ENCODE measurements at places on chromosomes 12 and 14.

- DNase-seq, result peak; percentile 49
Observed at GRCh38 chr14:52695481-52696091, at the start of gene ERO1A. TSS of gene ERO1A (minus strand) at chr14:52695558. CDS start at chr14:52695481, 77 bp downstream.

GRCh38 chr12:82688035-82688501 is 1.4 kb downstream of the TMTC2 start:
- DNase-seq, result peak; percentile 53

DNA sequence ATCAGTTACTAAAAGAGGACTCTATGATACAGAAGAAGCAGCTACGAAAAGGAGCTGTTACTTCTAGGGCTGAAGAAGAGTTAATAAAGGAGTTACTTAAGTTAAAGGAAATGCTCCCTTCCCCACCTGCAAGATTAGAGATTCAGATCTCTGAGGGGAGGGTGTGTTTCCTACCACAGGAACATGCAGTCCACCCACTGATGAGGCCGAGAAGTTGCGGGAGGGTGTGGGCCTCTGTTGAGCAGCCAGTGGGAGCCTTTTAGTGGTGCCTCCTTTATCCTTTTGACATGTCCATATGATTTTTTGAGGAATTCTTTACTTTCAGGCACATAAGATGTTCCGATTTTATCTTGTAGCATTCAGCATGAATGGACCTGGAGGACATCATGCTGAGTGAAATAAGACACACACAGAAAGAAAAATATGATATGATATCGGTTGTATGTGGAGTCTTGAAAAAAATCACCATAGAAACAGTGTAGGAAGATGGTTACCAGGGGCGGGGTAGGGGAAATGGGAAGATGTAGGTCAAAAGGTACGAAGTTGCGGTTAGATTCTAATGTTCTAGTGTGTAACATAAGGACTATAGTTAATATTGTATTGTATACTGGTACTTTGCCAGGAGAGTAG is 4.4 kb upstream of the M6PR start:
- DNase-seq, result no peak

GRCh38 chr14:24246765-24247212 is 4.4 kb upstream of the TINF2 start:
- DNase-seq, result no peak

- DNase-seq, result peak; percentile 60
Observed at GRCh38 chr12:8860165-8860961, 37.9 kb downstream of the A2ML1 start.

- DNase-seq, result no peak
Observed at GRCh38 chr12:113559466-113559865, 87.8 kb upstream of the LHX5 start.

DNA sequence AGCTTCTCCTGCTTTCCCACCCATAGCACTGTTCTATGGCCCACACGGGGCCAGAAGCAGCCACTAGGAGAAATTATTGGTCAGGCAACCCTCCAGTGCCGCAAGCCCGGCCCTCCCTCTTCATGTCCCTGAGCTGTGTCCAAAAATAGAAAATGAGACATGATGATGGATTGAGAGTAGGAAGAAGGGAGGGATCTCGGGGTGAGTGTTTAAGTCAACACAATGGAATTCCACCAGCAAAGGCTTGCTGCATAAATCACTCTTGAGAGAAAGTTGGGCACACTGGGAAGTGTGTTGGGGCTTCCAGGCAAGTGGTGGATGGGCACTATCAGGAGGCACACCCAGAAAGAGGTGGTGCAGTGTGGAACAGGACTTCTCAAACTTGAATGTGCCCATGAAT is 94.2 kb downstream of the LLPH start:
- no peak for DNase-seq

DNA sequence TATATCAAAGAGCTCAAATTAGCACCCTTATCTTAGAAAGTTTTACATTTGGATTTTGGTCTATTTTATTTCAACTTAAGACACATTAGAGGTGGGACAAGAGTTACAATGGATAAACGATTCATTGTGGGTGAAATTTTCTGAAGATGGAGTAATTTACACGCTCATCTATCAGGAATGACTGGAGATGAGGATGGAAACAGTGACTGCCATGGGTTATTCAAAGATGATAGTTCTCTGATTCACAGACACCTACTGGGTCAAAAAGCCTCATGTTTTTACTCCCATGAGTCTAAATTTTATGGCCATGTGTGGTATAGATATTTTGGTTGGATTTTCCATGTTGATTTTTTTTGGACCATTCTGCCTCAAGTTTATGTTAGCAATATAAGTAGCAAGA is 22.1 kb downstream of the SAMD4A start:
- DNase-seq, result no peak

DNA sequence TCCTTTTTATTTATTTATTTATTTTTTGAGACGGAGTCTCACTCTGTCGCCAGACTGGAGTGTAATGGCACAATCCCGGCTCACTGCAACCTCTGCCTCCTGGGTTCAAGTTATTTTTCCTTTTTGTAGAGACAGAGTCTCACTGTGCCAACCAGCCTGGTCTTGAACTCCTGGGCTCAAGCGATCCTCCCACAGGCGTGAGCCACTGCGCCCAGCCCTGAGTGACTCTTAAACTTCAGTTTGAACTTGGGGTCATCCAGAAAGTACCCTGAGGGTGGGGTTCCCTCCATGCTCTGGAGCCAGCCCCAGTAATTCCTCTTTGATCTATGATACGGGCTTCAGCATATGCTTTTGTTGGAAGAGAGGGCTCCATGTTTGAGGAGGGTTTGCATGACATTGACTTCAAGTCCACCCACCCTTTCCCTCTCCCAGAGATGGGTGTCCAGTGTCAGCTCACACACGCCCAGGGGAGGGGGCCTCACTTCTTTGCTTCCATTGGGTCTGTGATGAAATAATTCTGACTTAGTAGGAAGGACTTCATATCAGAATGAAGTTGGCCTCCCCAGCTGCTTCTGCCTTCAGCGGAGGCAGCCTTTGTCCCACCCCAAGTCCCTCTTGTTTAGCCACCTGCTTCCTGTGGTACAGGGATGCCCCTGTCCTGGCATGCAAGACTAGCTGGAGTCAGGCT is 11.9 kb downstream of the SDS start:
- DNase-seq, result no peak

- DNase-seq, result peak; percentile 68
Observed at GRCh38 chr14:70622111-70622712, 19.5 kb upstream of the TTC9 start.

GRCh38 chr12:125882141-125882540 is 816.9 kb downstream of the AACS start:
- DNase-seq, result no peak

- DNase-seq, result no peak
Observed at GRCh38 chr12:67002720-67003119, 266.4 kb upstream of the CAND1 start.

DNA sequence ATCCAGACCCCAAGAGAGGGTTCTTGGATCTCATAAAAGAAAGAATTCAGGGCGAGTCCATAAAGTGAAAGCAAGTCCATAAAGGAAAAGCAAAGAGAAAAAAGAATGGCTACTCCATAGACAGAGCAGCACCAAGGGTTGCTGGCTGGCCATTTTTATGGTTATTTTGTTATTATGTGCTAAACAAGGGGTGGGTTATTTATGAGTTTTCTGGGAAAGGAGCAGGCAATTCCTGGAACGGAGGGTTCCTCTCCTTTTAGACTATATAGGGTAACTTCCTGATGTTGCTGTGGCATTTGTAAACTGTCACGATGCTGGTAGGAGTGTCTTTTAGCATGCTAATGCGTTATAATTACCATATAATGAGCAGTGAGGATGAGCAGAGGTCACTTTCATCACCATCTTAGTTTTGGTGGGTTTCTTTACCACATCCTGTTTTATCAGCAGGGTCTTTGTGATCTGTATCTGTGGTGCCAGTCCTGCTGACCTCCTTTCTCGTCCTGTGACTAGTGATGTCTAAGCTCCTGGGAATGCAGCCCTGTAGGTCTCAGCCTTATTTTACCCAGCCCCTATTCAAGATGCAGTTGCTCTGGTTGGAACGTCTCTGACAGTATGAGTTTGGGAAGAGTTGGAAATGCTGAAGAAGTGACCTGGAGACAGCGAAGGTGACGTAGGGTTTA is 100.5 kb downstream of the ZNF664 start:
- DNase-seq, result peak; percentile 15

DNA sequence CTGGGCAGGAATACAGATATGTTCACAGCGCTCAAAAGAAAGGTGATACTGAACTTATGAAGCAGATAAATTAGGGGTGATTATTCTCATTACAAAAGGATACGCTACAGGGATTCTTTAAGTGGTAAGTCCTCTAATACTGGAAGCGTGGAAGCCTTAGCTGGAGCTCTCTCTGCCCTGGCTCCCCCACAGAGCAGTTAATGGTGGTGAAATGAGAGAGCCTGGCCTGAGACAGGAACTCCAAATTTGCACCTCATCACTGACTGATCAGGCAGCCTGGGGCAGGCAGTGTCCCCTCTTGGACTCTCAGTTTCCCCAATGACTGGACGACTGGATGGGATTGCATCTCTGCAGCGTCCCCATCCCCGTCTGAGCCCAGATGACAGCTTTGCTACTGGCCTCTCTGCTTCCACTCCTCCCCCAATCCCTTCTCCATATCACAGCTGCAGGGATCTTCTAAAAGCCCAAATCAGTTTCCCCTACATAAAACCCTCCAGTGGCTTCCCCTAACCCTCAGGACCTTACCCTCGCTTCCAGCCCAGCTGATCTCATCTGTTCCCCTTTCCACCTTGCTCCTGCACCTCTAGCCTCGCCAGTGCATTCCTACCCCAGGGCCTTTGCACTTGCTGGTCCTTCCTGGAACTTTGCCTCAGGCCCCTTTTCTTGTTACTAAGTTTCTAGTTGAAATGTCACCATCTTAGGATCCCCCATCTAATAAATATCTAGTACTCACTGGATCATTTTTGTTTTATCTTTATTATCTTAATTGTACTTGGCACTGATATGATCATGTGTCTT is 171.7 kb upstream of the LHX5 start:
- no peak for DNase-seq

DNA sequence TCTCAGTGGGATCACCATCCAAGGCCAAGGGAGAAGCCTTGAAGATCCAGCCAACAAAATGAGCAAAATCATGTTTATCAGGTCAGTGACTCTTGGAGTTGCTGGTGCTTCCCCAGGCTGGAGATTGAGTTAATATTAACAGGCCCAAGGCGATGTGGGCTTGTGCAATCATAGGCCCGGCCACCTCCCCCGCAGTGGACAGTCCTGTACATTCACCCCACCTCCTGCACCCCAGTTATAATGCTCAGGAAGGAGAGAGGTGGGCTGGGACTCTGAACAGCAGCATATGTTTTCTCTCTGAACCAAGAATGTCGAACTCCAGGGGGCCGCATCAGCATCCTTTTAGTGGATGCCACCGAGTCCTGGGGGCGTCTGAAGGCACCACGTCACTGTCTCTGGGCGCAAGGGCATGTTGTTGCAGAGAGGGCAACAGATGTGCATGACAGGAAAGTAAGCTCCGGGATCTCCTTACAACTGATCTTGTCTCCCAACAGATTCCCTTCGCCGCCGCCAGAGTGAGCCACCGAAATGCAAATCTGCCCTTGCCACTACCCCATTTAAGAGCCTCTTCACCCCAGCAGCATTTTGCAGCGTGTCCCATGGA is 32.2 kb upstream of the SERPINA6 start:
- DNase-seq, result peak; percentile 39

DNA sequence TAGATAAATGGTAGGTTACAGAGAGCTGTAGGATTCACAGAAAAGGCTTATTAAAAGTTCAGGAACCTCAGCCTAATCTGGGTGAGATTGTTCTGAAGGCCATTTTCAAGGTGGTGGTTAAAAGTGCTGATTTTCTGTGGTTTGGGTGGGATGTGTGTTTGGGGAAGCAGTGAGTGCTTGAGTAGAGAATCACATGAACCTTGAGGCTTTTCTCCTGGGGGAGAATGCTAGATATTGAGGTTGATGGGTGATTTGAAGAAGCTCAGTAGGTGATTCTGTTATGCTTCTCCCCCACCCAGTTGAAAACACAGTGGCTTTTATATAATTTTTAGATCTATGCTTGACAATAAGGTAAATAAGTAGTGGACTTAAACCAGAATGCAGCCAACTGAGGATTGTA is 420.9 kb downstream of the PCNX1 start:
- DNase-seq, result peak; percentile 55

DNA sequence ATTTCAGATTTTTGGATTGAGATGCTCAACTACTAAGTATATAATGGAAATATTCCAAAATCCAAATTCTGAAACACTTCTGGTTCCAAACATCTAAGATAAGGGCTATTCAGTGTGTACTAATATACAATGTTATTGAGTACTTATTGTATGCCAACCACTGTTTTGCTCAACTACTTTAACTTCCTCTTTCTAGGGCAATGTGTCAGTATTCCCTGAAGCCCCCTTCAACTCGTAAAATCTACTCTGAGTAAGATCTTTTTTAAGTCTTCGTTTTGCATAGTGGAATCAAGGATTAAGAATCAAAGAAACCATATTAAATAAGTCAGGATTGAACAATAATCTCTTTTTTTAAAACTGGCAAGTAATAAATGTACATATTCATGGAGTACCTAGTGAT is 45.5 kb downstream of the SPATA7 start:
- peak; percentile 26 for DNase-seq

DNA sequence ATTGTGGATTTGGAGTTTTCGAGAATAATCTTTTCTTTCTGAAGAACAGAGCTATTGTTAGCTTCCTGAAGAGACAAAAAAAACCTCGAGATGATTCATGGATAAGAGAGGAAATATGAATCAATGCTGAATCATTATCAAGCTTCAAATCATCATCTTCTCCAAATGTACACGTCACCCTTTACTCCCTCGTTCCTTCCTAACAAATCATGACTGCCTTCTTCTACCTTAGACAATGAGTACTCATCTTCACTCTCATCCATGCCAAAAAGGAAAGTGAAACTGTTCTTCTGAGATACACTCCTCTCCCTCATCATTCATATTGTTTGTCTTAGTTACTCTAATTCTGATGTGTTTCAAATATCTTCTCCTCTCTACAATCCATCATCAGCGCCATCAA is 1115.8 kb upstream of the ATXN7L3B start:
- no peak for DNase-seq

DNA sequence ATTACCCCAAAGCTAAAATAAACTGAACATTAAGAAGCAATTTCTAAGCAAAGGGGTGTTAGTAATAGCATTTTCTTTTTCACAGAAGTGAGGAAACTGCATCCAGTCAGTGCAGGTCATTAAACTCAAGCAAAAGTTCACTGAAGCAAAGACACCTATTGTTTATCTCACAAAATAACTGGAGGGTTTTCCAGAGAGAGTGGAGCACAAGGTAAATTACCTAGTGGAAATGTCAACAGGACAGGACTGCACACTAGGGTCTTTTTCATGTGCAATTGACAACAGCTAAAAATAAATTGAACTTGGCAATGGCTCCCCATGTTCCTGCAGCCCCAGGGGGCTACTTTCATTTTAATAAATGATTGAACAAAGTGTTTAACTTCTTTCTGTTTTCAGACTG is 742.0 kb downstream of the GALC start:
- no peak for DNase-seq

- DNase-seq, result no peak
Observed at GRCh38 chr14:102945346-102946130, 23.1 kb downstream of the AMN start.

GRCh38 chr14:38505221-38505972 is 249.5 kb upstream of the CLEC14A start:
- DNase-seq, result no peak

GRCh38 chr14:30849354-30849753 is 25.0 kb upstream of the COCH start:
- DNase-seq, result no peak

Data from KBM-7 (cell line).